ENCODE measurements at places on chromosomes 6 and 20. TPM values are rescaled to one million over a fixed set of nuclear protein-coding genes. Genes with fewer than 3 reads are reported as not detected.

Gene SULF2
- 34.4 TPM for total RNA-seq

Gene MSH5
- total RNA-seq, result 10.9 TPM

Gene FARS2
- total RNA-seq, result 18.7 TPM

Gene NQO2
- 20.2 TPM for total RNA-seq

Data from smooth muscle cell of the umbilical artery (primary cell).